ENCODE measurements at places on chromosomes 3 and 15. TPM values are rescaled to one million over a fixed set of nuclear protein-coding genes. Genes with fewer than 3 reads are reported as not detected.

Gene GPX1
- 386 TPM for total RNA-seq

Gene CD200R1
- total RNA-seq = 0.63 TPM

Gene SCAANT1
- total RNA-seq = not detected

Gene CRTC3
- total RNA-seq = 22.4 TPM

Gene POC1A
- total RNA-seq = 28.8 TPM

Gene PCOLCE2
- total RNA-seq = 2.5 TPM

- no peaks in the 10 kb centered on the region for H3K36me3 ChIP-seq
- no peak overlapping the region for H3K4me3 ChIP-seq
- no peak overlapping the region for H3K27ac ChIP-seq
- no peaks in the 10 kb centered on the region for H3K4me1 ChIP-seq
- H3K27me3 ChIP-seq = no peaks in the 10 kb centered on the region
- DNase-seq = no peak
Observed at GRCh38 chr3:63954182-63954581, 42.0 kb upstream of the SCAANT1 start.

DNA sequence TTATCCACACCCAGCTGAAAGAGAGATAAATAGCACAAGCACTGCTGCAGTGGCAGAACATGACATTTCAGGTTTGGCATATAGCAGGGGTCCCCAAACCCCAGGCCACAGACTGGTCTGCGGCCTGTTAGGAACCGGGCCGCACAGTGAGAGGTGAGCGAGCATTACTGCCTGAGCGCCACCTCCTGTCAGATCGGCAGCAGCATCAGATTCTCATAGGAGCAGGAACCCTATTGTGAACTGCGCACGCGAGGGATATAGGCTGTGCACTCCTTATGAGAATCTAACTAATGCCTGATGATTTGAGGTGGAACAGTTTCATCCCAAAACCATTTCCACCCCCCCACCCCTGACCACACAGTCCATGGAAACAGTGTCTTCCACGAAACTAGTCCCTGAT, 54.6 kb downstream of the CCR4 start:
- H3K27ac ChIP-seq = no peak overlapping the region
- no peak for DNase-seq
- H3K4me1 ChIP-seq = no peaks in the 10 kb centered on the region
- H3K4me3 ChIP-seq = no peak overlapping the region
- H3K36me3 ChIP-seq = no peaks in the 10 kb centered on the region

DNA sequence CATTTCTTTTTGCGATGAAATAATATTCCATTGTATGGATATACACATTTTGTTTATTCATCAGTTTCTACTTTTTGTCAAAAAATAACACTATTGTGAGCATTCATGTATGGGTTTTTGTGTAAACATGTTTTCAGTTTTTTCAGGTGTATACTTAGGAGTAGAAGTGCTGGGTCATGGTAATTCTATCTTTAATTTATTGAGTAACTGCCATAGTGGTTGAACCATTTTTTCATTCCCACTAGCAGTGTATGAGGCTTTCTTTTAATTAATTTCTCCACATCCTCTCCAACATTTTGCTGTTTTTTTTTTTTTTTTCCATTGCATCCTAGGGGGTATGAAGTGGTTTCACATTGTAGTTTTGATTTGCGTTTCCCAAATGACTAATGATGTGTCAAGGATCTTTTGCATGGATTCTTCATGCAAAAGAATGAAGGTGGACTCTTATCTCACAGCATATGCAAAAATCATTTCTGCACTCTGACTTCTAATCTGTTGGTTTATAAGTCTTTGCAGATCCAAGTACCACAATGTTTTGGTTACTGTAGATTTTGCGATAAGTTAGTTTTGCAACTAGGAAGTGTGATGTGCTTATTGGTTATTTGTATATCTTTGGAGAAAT, 12.6 kb downstream of the ATP2C1 start:
- no peak overlapping the region for H3K4me3 ChIP-seq
- no peaks in the 10 kb centered on the region for H3K27me3 ChIP-seq
- no peak for DNase-seq

GRCh38 chr3:187931770-187932278, 186.6 kb upstream of the BCL6 start:
- no peaks in the 10 kb centered on the region for H3K27me3 ChIP-seq
- H3K4me3 ChIP-seq = no peak overlapping the region
- no peak overlapping the region for H3K27ac ChIP-seq
- H3K4me1 ChIP-seq = no peaks in the 10 kb centered on the region
- no peaks in the 10 kb centered on the region for H3K36me3 ChIP-seq
- no peak for DNase-seq

DNA sequence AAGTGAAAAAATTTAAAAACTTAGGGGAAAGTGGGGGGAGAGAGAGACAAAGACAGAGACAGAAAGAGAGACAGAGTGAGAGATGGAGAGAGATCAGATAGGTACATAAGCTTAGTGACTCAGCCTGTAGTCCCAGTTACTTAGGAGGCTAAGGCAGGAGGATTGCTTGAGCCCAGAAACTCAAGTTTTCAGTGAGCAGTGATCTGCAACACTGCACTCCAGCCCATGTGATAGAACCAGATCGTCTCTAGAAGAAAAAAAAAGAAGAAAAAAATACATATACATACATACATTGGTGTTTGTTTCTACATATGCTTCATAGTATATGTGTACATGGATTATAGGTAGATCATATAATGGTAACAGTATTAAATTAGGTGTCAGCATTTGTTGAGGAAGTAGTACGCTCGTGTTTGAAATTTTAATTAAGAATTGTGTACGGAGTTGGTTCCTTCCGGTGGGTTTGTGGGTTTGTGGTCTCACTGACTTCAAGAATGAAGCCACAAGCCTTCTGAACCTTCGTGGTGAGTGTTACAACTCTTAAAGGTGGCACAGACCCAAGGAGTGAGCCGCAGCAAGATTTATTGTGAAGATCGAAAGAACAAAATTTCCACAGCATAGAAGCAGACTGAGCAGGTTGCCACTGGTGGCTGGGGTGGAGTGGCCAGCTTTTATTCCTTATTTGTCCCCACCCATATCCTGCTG, 38.3 kb upstream of the SNRPN start:
- H3K27ac ChIP-seq = no peak overlapping the region
- H3K27me3 ChIP-seq = no peaks in the 10 kb centered on the region
- no peaks in the 10 kb centered on the region for H3K4me1 ChIP-seq
- H3K4me3 ChIP-seq = no peak overlapping the region
- DNase-seq = no peak

- no peak overlapping the region for H3K27ac ChIP-seq
- no peak for DNase-seq
- H3K36me3 ChIP-seq = no peaks in the 10 kb centered on the region
- H3K4me1 ChIP-seq = no peaks in the 10 kb centered on the region
- H3K4me3 ChIP-seq = no peak overlapping the region
- peaks cover 21% of the 10 kb centered on the region for H3K27me3 ChIP-seq
Observed at GRCh38 chr15:93476491-93477177, 387.6 kb upstream of the RGMA start.

DNA sequence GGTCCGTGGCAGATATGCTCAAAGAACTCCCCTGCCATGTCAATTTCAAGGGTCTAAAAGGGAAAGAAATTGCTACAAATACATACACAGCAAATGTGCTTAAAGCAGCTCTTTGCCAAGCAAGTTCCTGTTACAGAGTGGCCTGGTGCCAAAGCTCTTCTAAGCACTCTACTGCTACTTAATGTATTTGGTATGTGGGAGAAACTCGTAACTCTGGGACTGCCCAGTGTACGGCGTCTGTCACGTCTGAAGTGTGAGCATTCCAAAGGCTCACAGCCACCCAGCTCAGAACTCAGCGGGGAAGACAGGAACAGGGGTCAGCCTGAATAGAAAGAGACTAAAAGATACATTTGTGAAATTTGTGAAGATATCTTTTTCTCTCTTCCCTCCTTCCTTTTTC, 54.6 kb downstream of the RBMS3 start:
- no peak overlapping the region for H3K4me3 ChIP-seq
- H3K27me3 ChIP-seq = no peaks in the 10 kb centered on the region
- no peak overlapping the region for H3K27ac ChIP-seq

DNA sequence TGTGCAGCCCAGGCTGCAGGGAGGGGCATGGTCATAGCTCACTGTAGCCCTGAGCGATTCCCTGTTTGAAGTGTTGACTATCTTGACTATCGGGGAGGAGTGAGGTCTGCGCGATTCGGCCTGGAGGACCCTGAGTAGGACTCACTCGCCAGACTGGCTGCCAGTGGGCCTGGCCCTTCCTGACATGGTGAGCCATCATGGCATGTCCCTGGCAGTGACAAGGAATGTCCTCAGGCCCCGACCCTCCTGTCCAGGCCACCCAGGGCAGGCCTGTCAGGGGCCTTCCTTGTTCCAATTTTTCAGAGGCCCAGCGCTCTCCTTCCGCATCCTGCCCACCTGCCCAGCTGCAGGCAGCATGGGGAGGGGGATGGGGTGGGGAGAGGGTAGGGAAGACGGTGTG, 5.2 kb upstream of the OCA2 start:
- H3K4me3 ChIP-seq = no peak overlapping the region
- peaks cover 15% of the 10 kb centered on the region for H3K27me3 ChIP-seq
- no peaks in the 10 kb centered on the region for H3K36me3 ChIP-seq
- H3K27ac ChIP-seq = no peak overlapping the region
- no peaks in the 10 kb centered on the region for H3K4me1 ChIP-seq
- no peak for DNase-seq

DNA sequence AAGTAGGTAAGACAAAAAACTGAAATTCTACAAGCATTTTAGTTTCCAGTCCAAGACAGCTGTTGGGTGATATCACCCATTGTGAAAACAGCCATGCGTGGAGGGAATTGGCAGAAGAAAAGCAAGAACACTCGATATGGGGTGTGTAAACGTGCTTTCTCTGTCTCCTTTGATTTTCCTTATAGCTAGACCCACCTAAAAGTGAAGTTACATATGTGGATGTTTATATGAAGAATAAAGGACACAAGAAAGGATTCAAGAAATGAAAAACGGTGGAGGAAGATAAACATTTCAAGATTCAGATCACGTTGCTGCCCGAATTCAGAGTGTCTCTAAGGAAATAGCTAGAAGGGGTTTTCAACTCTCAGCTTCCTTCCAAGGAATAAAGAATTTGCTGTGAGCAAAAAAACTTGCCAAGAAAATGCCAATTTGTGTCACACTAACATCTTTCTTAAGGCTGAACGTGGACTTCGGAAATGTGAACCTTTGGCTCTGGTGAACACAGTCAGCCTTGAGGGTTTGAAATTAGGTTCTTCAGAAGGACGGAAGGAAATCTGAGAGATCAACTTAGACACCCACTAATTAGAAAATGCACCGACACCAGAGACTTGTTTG, 269.0 kb upstream of the ADAMTS9 start:
- H3K4me1 ChIP-seq = no peaks in the 10 kb centered on the region
- H3K27me3 ChIP-seq = no peaks in the 10 kb centered on the region
- no peak overlapping the region for H3K4me3 ChIP-seq
- DNase-seq = no peak

DNA sequence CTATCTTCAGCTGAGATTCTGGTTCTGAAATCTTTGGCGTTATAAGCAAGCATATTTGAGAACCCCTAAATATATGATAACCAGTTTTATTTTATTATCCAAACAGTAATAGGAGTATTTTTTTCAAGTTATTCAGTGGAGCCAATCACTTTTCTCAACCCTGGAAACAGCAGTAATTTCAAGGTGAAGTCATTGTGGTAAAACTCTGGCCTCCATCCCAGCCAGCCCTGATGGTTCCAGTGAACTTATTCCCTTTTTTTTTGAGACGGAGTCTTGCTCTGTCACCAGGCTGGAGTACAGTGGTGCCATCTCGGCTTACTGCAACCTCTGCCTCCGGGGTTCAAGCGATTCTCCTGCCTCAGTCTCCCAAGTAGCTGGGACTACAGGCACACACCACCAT, 545.4 kb upstream of the IL12A start:
- no peak overlapping the region for H3K4me3 ChIP-seq
- no peaks in the 10 kb centered on the region for H3K27me3 ChIP-seq
- no peak overlapping the region for H3K27ac ChIP-seq
- DNase-seq = no peak

DNA sequence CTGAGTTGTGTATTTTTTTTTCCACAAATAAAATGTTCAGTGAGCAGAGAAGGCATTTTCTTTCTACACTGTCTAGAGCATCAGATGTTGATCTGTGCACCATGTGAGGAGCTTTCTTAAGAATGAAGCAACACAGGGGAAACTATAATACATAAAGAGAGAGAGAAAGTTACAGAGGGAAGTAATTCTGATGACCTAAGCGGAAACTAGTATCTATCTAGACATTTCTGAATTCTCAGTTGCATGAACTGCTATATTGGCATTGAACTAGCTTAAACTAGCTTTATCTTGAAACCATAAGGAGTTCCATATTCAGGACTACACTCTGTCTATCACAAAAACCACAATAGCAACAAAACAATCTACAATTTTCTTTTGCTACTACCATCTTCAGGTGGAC, 822.4 kb downstream of the VGLL3 start:
- no peak overlapping the region for H3K4me3 ChIP-seq
- H3K27me3 ChIP-seq = no peaks in the 10 kb centered on the region
- no peak overlapping the region for H3K27ac ChIP-seq
- no peak for DNase-seq
- H3K4me1 ChIP-seq = no peaks in the 10 kb centered on the region
- H3K36me3 ChIP-seq = no peaks in the 10 kb centered on the region

DNA sequence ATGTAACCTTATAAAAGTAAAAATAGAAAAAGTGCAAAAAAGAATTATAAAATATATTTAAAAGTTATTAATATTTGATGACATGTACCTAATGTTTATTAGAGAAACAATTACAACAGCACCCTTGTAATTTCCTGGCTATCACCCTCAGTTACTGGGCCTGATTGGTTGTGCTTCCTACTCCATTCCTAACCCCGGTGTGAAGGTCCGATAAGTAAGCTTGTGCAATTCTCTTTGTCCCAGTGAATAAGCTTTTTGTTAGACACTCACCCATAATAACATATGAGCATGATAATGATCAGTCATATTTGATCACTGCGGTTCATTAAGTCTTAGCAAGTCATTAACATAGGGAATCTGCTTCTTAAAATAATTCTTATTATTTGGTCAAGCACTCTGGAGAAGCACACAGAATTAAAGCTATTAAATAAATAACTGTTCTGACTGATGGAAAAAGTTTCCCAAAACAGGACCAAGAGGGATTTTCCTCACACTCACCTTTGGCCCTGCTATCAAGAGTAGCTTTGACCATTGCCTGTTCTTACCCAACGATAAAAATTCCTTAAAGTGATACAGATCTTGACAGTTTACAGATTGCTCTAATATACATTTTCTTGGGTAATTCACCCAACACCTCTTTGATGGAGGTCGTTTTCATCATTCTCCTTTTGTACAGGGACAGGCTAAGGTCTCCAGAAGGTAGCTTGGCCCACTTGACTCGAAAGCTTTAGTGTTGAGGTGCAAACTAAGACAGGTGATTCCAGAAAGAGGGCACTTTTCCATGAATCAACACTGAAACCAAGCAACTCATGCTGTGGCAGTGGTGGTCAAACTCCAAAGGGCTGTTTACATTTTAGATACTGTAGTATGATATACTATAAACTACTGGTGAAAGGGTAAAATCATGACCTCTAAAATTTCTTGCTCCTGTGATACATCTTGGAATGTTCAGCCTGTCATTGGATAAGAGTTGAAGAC, 543.0 kb upstream of the KCNMB2 start:
- H3K27me3 ChIP-seq = no peaks in the 10 kb centered on the region
- no peak for DNase-seq
- H3K36me3 ChIP-seq = no peaks in the 10 kb centered on the region

All from PC-9 (cell line).